ENCODE measurements at places on chromosomes 6 and 20. TPM values are rescaled to one million over a fixed set of nuclear protein-coding genes. Genes with fewer than 3 reads are reported as not detected.

- no peaks in the 10 kb centered on the region for H3K4me1 ChIP-seq
- H3K27ac ChIP-seq = no peak overlapping the region
- no peak overlapping the region for H3K4me3 ChIP-seq
- DNase-seq = no peak
- peaks cover 33% of the 10 kb centered on the region for H3K36me3 ChIP-seq
- no peaks in the 10 kb centered on the region for H3K27me3 ChIP-seq
Observed at GRCh38 chr20:51420111-51420510, 122.4 kb downstream of the NFATC2 start.

The LINC00237 gene
- not detected for total RNA-seq

GRCh38 chr20:47230811-47231256 lies 125.7 kb downstream of the ZMYND8 start:
- peaks cover 67% of the 10 kb centered on the region for H3K36me3 ChIP-seq
- no peak for DNase-seq

The NRN1 gene
- 4.2 TPM for total RNA-seq

GRCh38 chr20:60962367-60963045 lies 289.6 kb upstream of the CDH4 start:
- H3K27ac ChIP-seq = no peak overlapping the region
- no peaks in the 10 kb centered on the region for H3K4me1 ChIP-seq
- no peak overlapping the region for H3K4me3 ChIP-seq
- no peaks in the 10 kb centered on the region for H3K36me3 ChIP-seq

- peaks cover 18% of the 10 kb centered on the region for H3K36me3 ChIP-seq
- H3K27ac ChIP-seq = no peak overlapping the region
- H3K27me3 ChIP-seq = no peaks in the 10 kb centered on the region
- H3K4me3 ChIP-seq = no peak overlapping the region
Observed at GRCh38 chr6:110233770-110234374, 53.6 kb downstream of the CDC40 start.

GRCh38 chr6:100472674-100473073 lies 8.0 kb upstream of the SIM1 start:
- no peaks in the 10 kb centered on the region for H3K36me3 ChIP-seq
- no peaks in the 10 kb centered on the region for H3K4me1 ChIP-seq
- no peak overlapping the region for H3K4me3 ChIP-seq

DNA sequence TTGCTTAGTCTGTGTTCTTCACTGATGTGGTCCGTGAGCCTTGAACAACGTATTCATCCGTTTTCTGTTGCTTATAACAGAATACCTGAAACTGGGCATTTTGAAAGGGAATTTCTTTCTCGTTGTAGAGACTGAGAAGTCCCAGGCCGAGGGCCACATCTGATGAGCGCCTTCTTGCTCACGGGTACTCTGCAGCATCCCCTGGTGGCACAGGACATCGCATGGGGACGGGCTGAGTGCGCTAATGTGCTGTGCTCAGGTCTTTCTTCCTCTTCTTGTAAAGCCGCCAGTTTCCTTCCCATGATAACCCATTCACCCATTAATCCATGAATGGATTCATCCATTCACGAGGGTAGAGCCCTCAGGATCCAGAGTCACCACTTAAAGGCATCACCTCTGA lies 161.0 kb downstream of the NFATC2 start:
- peaks cover 13% of the 10 kb centered on the region for H3K4me1 ChIP-seq
- DNase-seq = no peak
- H3K27ac ChIP-seq = no peak overlapping the region

The EEF1A2 gene
- 64.8 TPM for total RNA-seq

The SYNDIG1 gene
- total RNA-seq = not detected

The CALHM5 gene
- total RNA-seq = 0.29 TPM

GRCh38 chr6:160520043-160520904 lies 143.8 kb downstream of the LPA start:
- DNase-seq = peak; percentile 81
- H3K4me1 ChIP-seq = peaks cover 5% of the 10 kb centered on the region
- H3K27ac ChIP-seq = peak overlapping the region; percentile 72

The HLA-DRA gene
- 25.8 TPM for total RNA-seq

GRCh38 chr6:135299256-135299655 lies 118.1 kb downstream of the MYB start:
- H3K27ac ChIP-seq = no peak overlapping the region
- no peak overlapping the region for H3K4me3 ChIP-seq
- peaks cover 48% of the 10 kb centered on the region for H3K36me3 ChIP-seq
- H3K27me3 ChIP-seq = no peaks in the 10 kb centered on the region
- no peaks in the 10 kb centered on the region for H3K4me1 ChIP-seq

DNA sequence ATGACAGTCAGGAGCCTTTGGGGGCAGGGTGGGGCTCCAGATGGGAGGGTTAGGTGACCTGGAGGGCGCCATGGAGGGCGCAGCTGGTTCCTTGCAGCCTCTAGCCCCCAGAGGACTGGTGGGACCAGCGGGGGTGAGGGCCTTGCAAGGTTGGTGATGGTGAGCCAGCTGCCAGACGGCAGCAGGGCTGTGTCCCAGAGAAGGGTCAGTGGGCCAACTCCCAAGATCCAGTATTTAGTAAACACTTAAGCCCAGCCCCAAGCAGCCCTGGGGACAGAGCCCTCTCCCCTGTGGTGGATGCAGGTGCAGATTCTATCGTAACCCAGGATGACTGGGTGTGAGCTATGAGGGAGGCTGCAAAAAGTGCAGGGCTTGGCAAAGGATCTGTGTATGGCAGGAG lies 201.5 kb upstream of the RNF24 start:
- H3K27me3 ChIP-seq = peaks cover 52% of the 10 kb centered on the region
- no peak overlapping the region for H3K4me3 ChIP-seq
- no peaks in the 10 kb centered on the region for H3K36me3 ChIP-seq
- no peak for DNase-seq
- no peak overlapping the region for H3K27ac ChIP-seq

The RSPO4 gene
- not detected for total RNA-seq

The SLC17A1 gene
- not detected for total RNA-seq

DNA sequence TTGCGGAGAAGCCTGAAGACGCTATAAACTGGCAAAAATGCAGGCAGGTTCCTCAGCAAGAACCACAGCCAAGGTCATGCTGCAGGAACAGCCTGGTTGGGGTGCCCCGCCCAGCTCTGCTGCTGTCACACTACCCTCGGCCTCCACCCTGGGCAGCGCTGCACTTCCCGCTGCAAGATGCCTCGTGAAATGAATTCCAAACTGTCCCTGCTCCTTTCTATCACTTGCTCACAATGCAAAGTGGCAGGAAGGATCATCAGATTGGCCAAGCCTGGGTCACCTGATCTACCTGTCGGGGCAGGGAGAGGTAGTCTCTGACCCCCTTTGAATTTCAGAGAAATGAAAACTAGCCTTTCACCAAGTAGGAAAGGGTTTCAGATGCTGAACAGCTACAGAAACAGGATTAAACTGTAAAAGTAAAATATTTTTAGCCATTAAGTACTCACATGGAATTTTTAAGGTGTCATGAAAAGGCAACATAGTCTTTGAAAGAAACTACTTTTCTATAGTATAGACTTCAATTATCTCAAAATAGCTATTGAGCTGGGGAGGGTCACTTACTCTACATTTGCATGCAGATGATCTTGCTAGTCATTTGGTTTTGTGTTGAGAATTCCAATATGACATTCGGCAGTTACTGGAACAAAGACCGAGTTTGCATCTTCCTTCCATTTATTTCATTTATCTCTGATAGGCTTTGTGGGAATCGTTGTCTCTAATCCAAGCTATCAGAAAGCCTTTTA lies 236.4 kb upstream of the ASCC3 start:
- DNase-seq = peak; percentile 20
- H3K4me3 ChIP-seq = no peak overlapping the region
- H3K4me1 ChIP-seq = no peaks in the 10 kb centered on the region
- H3K27me3 ChIP-seq = no peaks in the 10 kb centered on the region

The RBPJL gene
- 2.2 TPM for total RNA-seq

DNA sequence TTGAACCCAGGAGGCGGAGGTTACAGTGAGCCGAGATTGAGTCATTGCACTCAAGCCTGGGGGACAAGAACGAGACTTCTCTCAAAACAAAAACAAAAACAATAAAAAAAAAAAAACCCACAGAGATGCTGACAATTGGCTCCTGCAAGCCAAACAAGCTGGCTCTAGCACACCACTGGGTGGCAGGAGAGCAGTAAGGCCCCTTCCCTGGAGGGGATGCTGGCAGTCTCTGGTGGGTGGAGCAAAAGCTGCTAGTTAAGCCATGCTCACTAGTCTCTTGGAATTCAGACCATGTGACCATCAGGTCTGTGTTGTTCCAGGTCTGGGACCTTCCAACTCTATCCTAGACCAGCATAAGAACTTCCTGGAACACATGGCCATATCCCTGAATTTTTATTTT lies 18.9 kb upstream of the DSN1 start:
- peak; percentile 53 for DNase-seq
- H3K27ac ChIP-seq = no peak overlapping the region
- H3K4me3 ChIP-seq = no peak overlapping the region
- H3K36me3 ChIP-seq = peaks cover 38% of the 10 kb centered on the region

DNA sequence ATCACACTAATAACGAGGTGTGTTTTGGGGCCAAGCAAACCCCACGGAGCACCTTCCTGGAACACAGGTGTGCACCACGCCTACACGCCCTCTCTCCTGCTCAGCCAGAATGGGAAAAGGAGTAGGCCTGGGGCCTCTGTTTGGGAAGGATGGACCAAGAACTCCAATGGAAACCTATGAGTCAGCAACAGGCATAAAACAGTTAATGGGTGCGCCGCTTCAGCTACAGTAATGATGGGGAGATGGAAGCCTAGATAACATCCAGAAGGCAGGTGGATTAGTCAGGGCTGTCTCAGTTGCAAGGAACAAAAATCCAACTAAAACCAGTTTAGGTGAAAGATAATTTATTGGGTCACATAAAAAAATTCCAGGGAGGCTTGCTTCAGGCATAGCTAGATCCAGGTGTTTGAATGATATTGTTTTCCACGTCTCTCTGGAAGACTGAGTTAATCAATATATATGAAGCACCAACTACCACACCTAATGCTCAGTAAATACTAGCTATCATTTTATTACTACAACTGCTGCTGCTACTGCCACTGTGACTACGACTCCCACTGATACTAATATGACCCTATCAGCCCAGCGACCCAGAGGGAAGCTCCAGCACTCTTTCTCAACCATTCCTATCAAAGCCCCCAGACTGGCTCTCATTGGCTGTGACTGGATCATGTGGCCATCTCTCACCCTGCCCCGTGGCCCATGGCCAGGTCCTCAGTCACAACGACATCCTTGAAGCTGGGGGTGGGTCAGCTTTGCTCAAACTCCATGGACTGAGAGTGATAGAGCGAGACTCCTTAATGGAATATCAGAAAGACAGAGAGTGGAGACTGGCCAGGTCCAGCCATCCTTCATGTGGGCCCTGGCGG lies 155.2 kb upstream of the PTPN1 start:
- no peaks in the 10 kb centered on the region for H3K36me3 ChIP-seq
- no peaks in the 10 kb centered on the region for H3K27me3 ChIP-seq
- no peak overlapping the region for H3K27ac ChIP-seq
- H3K4me1 ChIP-seq = no peaks in the 10 kb centered on the region

GRCh38 chr6:69392745-69393144 lies 404.1 kb downstream of the LMBRD1 start:
- no peak for DNase-seq
- H3K4me1 ChIP-seq = no peaks in the 10 kb centered on the region

- no peaks in the 10 kb centered on the region for H3K27me3 ChIP-seq
- peaks cover 41% of the 10 kb centered on the region for H3K36me3 ChIP-seq
- peaks cover 35% of the 10 kb centered on the region for H3K4me1 ChIP-seq
- no peak overlapping the region for H3K27ac ChIP-seq
- H3K4me3 ChIP-seq = no peak overlapping the region
Observed at GRCh38 chr6:20540683-20541082, 6.4 kb downstream of the CDKAL1 start.

DNA sequence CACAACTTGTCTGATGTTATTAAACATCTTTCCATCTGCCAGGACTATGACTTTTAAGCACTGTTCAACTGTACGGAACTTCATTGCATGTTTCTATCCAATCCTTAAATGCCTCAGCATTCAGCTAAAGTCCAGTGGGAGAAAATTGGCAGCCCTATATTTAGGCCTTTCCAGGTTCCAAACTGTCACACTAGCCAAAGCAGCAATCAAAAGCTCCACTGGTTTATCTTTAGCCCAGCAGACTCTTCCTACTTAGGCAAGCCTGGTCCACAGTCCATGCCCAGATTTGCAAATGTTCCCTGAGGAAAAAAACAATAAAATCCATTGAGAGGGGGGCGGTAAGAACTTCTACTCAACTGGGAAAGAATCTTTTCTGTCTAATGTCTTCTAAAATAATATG lies 349.1 kb upstream of the GJE1 start:
- H3K27me3 ChIP-seq = no peaks in the 10 kb centered on the region
- no peak overlapping the region for H3K4me3 ChIP-seq
- no peaks in the 10 kb centered on the region for H3K36me3 ChIP-seq

- H3K27me3 ChIP-seq = no peaks in the 10 kb centered on the region
- peaks cover 2% of the 10 kb centered on the region for H3K36me3 ChIP-seq
- H3K27ac ChIP-seq = no peak overlapping the region
- no peak for DNase-seq
- H3K4me3 ChIP-seq = no peak overlapping the region
Observed at GRCh38 chr6:26445934-26446667, 5.8 kb downstream of the BTN3A3 start.

GRCh38 chr6:3119040-3119723 lies 671 bp downstream of the BPHL start:
- no peaks in the 10 kb centered on the region for H3K27me3 ChIP-seq
- peaks cover 13% of the 10 kb centered on the region for H3K36me3 ChIP-seq
- peak overlapping the region; percentile 96 for H3K27ac ChIP-seq
- H3K4me1 ChIP-seq = peaks cover 20% of the 10 kb centered on the region

DNA sequence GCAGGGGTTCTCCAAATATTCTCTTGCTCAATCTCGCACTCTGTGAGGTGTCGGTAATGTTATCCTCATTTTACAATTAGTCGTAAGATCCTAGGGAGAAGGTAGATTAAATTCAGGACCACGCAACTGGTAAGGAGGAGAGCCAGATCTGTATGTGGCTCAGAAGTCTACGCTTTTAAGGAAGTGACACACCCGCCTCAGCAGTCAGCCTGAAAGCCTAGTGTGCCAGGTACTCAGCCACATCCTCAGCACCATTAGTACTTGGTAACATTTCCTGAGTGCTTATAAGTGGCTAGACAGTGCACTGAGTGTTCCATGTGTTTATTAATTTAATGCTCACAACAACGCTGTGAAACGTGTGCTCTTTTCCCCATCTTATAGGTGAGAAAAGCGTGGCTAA lies 63.7 kb downstream of the DHX35 start:
- no peaks in the 10 kb centered on the region for H3K27me3 ChIP-seq
- no peak for DNase-seq
- no peak overlapping the region for H3K4me3 ChIP-seq
- H3K27ac ChIP-seq = no peak overlapping the region

The VSX1 gene
- not detected for total RNA-seq

The CLPSL1 gene
- total RNA-seq = not detected

The MEI4 gene
- not detected for total RNA-seq
